ENCODE measurements at places on chromosomes 6 and 20. TPM values are rescaled to one million over a fixed set of nuclear protein-coding genes. Genes with fewer than 3 reads are reported as not detected.
A peak's percentile ranks its signal among the peaks of the same experiment; 100 is the strongest.

PPP1R10 gene
- total RNA-seq: 29.5 TPM

LKAAEAR1 gene
- total RNA-seq: not detected

HLA-C gene
- 500 TPM for total RNA-seq

WFDC12 gene
- 2.3 TPM for total RNA-seq

C20orf204 gene
- total RNA-seq: 1.1 TPM

ZDHHC14 gene
- 8.7 TPM for total RNA-seq

C20orf141 gene
- total RNA-seq: not detected

- H3K4me1 ChIP-seq: no peaks in the 10 kb centered on the region
- H3K27ac ChIP-seq: no peak overlapping the region
- H3K4me3 ChIP-seq: no peak overlapping the region
- H3K36me3 ChIP-seq: no peaks in the 10 kb centered on the region
- H3K27me3 ChIP-seq: no peaks in the 10 kb centered on the region
Observed at GRCh38 chr6:50123688-50124087, 74.0 kb upstream of the DEFB112 start.

DNA sequence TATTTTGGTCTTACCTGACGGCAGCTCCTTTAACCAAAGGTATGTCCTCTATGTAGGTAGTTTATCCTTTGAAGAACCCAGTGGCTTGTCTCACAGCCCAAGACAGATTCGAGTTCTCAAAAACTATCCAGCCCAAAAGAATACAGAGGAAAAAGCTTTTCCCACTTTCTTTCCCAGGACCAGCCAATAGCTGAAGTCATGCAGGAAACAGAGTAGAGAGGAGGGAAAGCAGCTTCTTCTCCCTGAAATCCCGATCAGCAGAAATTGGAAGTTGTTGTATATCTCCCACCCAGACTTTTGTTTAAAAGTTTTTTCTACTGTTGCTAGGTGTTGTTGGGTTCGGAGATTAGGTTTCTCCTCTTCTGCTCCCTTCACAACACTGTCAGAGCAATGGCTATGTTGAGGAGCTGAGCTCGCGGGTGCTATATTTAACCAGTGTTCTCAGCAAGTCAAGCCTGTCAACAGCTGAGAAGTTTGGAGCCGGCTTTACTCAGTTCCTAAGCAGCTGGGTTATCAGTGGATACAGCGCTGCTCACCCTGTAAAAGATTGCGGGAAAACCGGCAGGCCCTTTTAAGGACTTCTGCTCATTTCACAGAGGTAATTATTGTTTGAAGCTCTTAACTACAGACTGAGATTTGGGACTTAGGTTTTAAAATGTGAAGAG is at the start of gene FILIP1:
Gene FILIP1 (minus strand): TSS at position 401 of the 665 bp plus-strand sequence. CDS start 78,828 bp downstream, outside the sequence.
- H3K36me3 ChIP-seq: no peaks in the 10 kb centered on the region
- no peaks in the 10 kb centered on the region for H3K4me1 ChIP-seq
- DNase-seq: no peak

- no peaks in the 10 kb centered on the region for H3K4me1 ChIP-seq
- no peak overlapping the region for H3K4me3 ChIP-seq
- H3K27me3 ChIP-seq: no peaks in the 10 kb centered on the region
- no peak for DNase-seq
- H3K27ac ChIP-seq: no peak overlapping the region
Observed at GRCh38 chr6:129733290-129733689, 23.3 kb upstream of the ARHGAP18 start.

- no peaks in the 10 kb centered on the region for H3K4me1 ChIP-seq
- DNase-seq: no peak
- H3K27ac ChIP-seq: no peak overlapping the region
- no peaks in the 10 kb centered on the region for H3K27me3 ChIP-seq
- H3K4me3 ChIP-seq: no peak overlapping the region
- H3K36me3 ChIP-seq: no peaks in the 10 kb centered on the region
Observed at GRCh38 chr6:118875672-118876071, 18.3 kb upstream of the ASF1A start.

- no peaks in the 10 kb centered on the region for H3K27me3 ChIP-seq
- peaks cover 66% of the 10 kb centered on the region for H3K36me3 ChIP-seq
- H3K4me1 ChIP-seq: peaks cover 53% of the 10 kb centered on the region
- peak overlapping the region; percentile 74 for H3K27ac ChIP-seq
- H3K4me3 ChIP-seq: no peak overlapping the region
Observed at GRCh38 chr6:36968266-36968977, 13.9 kb downstream of the PI16 start.

DNA sequence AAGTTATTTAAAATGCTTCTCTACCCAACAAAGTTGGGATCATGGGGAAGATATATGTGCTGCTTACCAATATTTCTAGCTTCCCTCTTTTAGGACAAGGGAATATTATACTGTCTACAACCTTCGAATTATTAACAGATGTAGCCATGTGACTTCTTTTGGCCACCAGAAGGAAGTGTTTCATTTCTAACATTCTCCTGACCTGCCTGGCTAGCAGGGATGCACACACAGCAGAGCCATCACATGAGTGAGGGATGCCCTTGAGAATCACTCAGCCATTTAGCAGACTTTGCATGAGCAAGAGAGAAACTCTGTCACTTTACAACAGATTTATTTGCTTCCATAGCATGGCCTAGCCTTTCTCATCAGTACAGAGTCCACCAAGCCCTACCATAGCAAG is 230.7 kb upstream of the MARCKS start:
- H3K27me3 ChIP-seq: no peaks in the 10 kb centered on the region
- peaks cover 21% of the 10 kb centered on the region for H3K4me1 ChIP-seq
- H3K36me3 ChIP-seq: no peaks in the 10 kb centered on the region
- H3K4me3 ChIP-seq: no peak overlapping the region

- no peak overlapping the region for H3K27ac ChIP-seq
- no peaks in the 10 kb centered on the region for H3K27me3 ChIP-seq
- H3K36me3 ChIP-seq: no peaks in the 10 kb centered on the region
- H3K4me1 ChIP-seq: no peaks in the 10 kb centered on the region
- DNase-seq: no peak
Observed at GRCh38 chr6:101231606-101232235, 161.8 kb upstream of the GRIK2 start.

DNA sequence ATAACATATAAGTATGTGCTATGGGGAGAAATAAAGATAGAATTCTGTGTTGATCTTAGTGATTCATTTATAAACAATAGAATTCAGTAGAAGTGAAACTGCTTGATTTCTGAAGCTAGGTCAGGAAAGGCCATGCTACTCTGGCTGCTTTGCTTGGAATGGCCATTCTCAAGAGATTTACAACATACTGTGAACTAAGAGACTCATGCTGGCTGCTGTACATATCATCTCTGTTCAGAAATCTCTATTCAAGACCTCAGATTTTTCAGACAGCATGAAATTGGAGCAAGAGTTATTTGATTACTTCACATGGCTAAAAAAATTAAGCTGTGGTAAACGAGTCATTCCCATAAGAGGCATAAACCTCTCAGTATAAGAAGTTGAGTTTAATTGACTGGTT is 662.6 kb downstream of the BCKDHB start:
- no peaks in the 10 kb centered on the region for H3K27me3 ChIP-seq
- no peaks in the 10 kb centered on the region for H3K4me1 ChIP-seq
- H3K36me3 ChIP-seq: no peaks in the 10 kb centered on the region
- no peak overlapping the region for H3K27ac ChIP-seq

DNA sequence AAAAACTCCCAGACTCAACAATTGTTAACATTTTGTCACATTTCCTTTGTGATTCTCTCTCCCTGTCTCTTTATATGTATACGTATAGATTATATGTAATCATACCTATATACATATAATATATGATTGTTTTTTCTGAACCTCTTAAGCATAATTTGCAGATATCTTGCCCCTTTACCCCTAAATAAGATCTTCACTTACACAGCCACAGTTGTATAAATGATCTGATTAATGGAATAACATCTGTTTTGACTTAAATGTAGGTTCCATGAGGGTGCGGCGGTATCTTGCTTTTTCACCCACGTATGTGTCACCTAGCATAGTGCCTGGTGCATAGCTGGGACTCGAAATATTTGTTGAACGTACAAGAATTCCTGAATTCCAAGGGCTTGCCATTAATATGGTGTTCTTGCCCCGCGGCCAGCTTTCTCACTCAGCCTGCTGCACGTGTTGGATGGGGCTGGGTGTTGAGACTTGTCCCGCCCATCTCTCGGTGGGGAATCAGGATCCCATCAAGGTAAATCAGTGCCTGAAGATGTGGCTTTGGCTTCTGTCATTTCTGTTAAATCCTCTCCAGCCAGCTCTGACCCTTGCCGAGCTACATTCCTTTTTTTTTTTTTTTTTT is 10.4 kb upstream of the MANBAL start:
- no peak overlapping the region for H3K4me3 ChIP-seq
- no peak for DNase-seq
- H3K27me3 ChIP-seq: no peaks in the 10 kb centered on the region
- H3K4me1 ChIP-seq: peaks cover 22% of the 10 kb centered on the region

- peaks cover 43% of the 10 kb centered on the region for H3K36me3 ChIP-seq
- H3K27ac ChIP-seq: no peak overlapping the region
- no peaks in the 10 kb centered on the region for H3K27me3 ChIP-seq
- DNase-seq: no peak
- no peak overlapping the region for H3K4me3 ChIP-seq
- H3K4me1 ChIP-seq: no peaks in the 10 kb centered on the region
Observed at GRCh38 chr6:145891126-145891525, 73.0 kb downstream of the SHPRH start.

DNA sequence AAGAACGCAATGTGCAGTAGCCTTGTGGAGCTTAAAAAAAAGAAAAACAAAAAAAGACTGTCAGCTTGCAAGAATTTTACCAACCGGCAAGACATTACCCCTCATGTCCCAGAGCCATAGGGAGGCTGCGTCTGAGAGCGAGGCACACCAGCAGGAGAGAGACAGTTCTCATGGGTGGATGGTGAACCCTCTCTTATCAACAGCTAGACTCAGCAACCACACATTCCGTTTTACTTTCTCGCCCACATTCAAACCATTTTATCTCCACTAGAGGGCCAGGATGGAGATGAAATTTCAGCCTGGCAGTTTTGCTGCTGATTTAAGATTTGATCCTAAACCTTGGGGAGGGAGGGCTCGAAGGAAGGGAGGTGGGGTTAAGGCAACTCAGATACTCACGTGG is 247.0 kb downstream of the ATXN1 start:
- peaks cover 3% of the 10 kb centered on the region for H3K36me3 ChIP-seq
- no peaks in the 10 kb centered on the region for H3K27me3 ChIP-seq
- DNase-seq: no peak
- H3K4me3 ChIP-seq: no peak overlapping the region
- H3K27ac ChIP-seq: no peak overlapping the region
- peaks cover 27% of the 10 kb centered on the region for H3K4me1 ChIP-seq

- no peak overlapping the region for H3K4me3 ChIP-seq
- no peaks in the 10 kb centered on the region for H3K27me3 ChIP-seq
- no peak for DNase-seq
- peaks cover 17% of the 10 kb centered on the region for H3K4me1 ChIP-seq
Observed at GRCh38 chr6:3843379-3844096, 5.6 kb upstream of the FAM50B start.

DNA sequence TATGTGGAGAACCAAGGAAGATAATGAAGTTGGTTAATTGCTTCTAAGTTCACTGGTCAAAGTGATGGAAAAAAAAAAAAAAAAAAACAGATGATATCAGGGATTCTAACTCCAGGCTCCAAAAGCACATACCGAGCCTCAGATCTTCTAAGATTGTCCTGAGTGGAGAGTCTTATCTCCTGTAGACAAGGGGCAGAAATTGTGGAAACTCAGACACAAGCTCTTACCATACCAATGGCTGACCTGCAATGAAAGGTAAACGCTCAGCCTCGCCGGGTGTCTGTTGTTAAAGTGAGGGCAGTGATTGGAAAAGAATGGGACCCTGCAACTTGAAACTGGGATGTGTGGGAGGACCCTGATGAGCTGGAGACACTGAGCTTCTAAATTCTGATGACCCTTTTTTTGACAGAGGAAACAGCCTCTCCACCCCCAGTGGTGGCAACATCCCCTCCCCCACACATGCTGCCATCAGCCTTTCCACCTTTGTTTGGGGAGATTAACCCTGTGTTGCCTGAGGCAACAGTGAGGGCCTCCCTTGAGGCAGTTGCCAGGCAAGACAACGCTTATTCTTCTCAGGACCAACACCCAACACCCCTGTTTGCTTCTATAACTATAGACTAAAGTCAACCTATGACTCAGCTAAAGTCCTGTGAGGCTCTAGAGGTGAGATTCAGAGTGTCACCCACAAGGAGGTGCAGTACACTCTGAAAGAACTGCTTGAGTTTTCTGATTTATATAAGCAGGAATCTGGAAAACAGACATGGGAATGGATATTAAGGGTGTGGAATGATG is 154.0 kb downstream of the THBS2 start:
- DNase-seq: no peak
- H3K4me3 ChIP-seq: no peak overlapping the region
- no peaks in the 10 kb centered on the region for H3K36me3 ChIP-seq
- H3K27ac ChIP-seq: no peak overlapping the region
- H3K4me1 ChIP-seq: no peaks in the 10 kb centered on the region
- H3K27me3 ChIP-seq: no peaks in the 10 kb centered on the region

- no peaks in the 10 kb centered on the region for H3K27me3 ChIP-seq
- H3K36me3 ChIP-seq: no peaks in the 10 kb centered on the region
- no peak overlapping the region for H3K4me3 ChIP-seq
- H3K27ac ChIP-seq: no peak overlapping the region
- DNase-seq: no peak
- H3K4me1 ChIP-seq: no peaks in the 10 kb centered on the region
Observed at GRCh38 chr6:119653329-119653728, 303.8 kb upstream of the MAN1A1 start.

GRCh38 chr6:150134280-150134920 is 8.4 kb upstream of the PPP1R14C start:
- H3K36me3 ChIP-seq: no peaks in the 10 kb centered on the region
- peaks cover 8% of the 10 kb centered on the region for H3K4me1 ChIP-seq

DNA sequence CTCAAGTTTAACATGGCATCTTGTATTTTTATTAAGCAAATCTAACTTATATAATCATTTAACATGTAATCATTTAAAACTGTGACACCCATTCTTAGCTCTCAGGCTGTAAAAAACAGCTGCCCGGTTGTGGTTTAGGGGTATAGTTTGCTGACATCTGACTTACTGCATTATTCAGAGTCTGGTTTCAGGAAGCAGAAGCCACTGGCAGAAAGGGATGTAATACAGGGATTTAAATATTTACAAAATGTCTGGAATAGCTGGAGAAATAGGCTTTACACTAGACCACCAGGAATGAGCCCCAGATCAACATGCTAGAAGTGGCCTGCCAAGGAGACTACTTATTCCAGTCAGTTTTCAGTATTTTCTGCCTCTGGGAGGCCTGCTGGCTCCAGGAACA is 421.1 kb downstream of the CD109 start:
- H3K27ac ChIP-seq: no peak overlapping the region
- no peaks in the 10 kb centered on the region for H3K36me3 ChIP-seq
- H3K27me3 ChIP-seq: no peaks in the 10 kb centered on the region
- H3K4me1 ChIP-seq: no peaks in the 10 kb centered on the region
- no peak overlapping the region for H3K4me3 ChIP-seq
- no peak for DNase-seq

DNA sequence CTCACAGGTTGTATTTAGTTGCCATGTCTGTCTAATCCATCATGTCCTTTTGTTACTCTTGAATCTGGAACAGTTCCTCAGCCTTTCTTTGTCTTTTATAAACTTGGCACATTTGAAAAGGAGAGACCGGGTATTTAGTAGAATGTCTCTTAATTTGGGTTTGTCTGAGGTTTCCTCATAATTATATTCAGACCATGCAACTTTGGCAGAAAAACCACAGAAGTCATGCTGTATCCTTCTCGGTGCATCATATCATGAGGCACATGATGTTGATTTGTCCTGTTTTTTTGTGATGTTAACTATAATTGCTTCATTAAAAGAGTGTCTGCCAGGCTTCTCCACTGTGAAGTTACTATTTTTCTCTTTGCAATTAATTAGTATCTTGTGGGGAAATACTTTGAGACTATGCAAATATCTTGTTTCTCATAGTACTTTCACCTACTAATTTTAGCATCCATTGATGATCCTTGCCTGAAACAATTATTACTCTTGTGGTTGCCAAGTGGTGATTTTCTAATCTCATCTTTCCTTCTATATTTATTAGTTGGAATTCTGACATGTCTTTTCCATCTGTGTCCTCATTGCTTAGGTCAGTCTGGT is 837.3 kb downstream of the DHX35 start:
- peak overlapping the region; percentile 60 for H3K27ac ChIP-seq
- H3K27me3 ChIP-seq: no peaks in the 10 kb centered on the region
- peaks cover 2% of the 10 kb centered on the region for H3K4me1 ChIP-seq
- H3K4me3 ChIP-seq: no peak overlapping the region
